ENCODE measurements at places on chromosomes 6 and 20.

- DNase-seq: no peak
Measured at GRCh38 chr20:15060265-15061060, 723.1 kb upstream of the FLRT3 start.

- no peak for DNase-seq
Measured at GRCh38 chr20:2922957-2923356, 49.7 kb downstream of the PTPRA start.

- no peak for DNase-seq
Measured at GRCh38 chr6:129263176-129263575, 380.2 kb downstream of the LAMA2 start.

- DNase-seq: peak; percentile 76
Measured at GRCh38 chr6:31122791-31123706, 2.8 kb upstream of the CDSN start.

DNA sequence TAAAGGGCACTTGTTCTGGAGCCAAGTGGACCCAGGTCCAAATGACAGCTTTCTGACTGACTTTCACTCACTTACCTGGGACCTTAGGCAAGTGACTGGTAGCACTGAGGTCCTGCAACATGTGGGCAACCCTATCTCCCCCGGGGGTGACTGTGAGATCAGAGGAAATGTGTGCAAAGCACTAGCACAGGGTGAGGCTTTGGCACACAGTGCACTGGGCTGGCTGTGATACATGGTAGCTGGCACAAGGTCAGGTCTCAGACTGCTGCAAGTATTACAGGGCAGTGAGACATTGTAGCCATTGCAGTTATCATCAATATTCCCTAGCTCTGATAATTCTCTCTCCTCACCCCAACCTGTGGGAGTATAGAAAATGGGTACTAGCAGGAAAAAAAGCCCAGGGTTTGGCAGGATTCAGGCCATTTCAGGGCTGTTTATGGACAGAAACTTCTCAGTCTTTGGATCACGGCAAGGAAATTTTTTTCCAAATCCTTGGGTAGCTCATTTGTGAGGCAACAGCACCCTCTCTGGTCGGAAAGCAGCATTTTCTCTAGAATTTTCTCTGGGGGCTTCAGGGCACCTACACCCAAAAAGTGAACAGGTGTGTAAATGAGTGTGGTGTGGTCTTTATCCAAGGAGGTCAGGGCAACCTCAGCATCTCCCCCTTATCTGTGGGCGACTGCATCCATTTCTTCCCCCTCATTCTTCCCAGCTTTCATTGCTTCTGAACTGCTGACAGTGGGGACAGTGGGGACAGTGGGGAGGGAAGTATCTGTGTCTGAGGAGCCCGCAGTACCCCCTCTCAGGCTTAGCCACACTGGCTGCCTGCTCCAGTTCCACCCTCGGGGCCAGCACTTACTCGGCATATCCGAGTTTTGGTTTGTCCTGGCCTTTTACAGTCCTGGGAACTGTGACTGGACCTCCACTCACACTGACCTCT, 148.7 kb upstream of the PHACTR3 start:
- DNase-seq: peak; percentile 48

GRCh38 chr6:47844881-47845280, 63.0 kb downstream of the OPN5 start:
- no peak for DNase-seq

GRCh38 chr6:107304421-107305025, 154.8 kb downstream of the PDSS2 start:
- DNase-seq: no peak

- no peak for DNase-seq
Measured at GRCh38 chr20:11376998-11377397, 540.7 kb upstream of the BTBD3 start.

GRCh38 chr6:108676555-108676954, 115.8 kb downstream of the FOXO3 start:
- no peak for DNase-seq

DNA sequence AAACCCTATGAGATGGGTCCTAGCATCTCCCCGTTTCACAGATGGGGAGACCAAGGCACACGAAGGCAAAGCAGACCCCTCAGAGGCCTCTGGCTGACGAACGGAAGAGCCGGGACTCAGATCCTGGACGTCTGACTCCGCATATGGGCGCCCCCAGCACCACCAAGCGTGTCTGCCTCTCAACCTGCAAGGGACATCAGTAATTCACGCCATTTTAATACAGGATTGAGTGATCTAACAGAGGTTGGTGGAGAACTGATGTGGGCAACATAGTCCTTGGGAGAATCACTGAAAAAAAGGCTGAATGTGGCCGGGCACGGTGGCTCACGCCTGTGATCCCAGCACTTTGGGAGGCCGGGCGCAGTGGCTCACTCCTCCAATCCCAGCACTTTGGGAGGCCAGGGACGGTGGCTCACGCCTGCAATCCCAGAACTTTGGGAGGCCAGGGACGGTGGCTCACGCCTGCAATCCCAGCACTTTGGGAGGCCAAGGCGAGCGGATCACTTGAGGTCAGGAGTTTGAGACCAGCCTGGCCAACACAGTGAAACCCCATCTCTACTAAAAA, 206.6 kb downstream of the DLL1 start:
- DNase-seq: no peak

- no peak for DNase-seq
Measured at GRCh38 chr6:156691018-156691417, 86.2 kb upstream of the ARID1B start.

DNA sequence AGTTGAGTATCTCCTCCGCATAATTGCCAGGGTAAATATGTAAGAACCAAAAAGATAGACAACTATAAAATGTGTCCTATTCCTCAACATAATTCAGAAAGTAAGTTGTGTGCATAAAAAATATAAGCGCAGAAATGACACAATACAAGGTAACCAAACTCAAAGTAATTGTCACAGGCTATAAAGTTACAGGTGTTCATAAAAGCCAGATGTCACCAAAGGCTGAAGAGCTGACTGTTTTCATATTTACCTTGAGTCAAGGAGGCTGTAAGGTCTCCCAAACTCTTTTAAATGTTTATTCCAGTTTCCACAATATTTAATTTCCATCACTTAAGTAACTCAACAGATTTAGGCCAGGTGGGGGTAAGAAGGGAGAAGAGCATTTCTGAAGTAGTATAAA, 192.2 kb upstream of the MARCKS start:
- DNase-seq: no peak

- no peak for DNase-seq
Measured at GRCh38 chr6:161259302-161259701, 14.6 kb downstream of the AGPAT4 start.

- no peak for DNase-seq
Measured at GRCh38 chr6:53297004-53297403, 51.7 kb downstream of the ELOVL5 start.

GRCh38 chr20:47773371-47773786, 11.9 kb downstream of the SULF2 start:
- peak; percentile 62 for DNase-seq

DNA sequence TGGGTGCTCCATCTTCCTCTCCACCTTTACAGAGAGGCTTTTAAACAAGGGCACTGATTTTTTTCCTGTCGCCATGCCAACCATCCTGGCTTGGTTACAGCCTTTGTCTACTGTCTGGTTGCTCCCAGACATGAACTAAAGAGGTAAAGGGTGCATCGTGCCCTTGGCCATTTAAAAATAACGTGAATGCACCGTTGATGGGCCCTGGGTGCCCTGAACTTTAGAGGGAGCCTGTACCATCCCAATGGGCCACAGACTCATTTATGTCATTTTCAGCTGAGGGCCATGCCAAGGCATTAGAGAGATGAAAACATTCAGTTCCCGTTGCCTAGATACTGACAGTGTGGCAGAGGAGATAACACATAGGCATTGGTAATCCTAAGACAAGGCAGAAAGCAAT, 23.3 kb downstream of the TMC2 start:
- no peak for DNase-seq

DNA sequence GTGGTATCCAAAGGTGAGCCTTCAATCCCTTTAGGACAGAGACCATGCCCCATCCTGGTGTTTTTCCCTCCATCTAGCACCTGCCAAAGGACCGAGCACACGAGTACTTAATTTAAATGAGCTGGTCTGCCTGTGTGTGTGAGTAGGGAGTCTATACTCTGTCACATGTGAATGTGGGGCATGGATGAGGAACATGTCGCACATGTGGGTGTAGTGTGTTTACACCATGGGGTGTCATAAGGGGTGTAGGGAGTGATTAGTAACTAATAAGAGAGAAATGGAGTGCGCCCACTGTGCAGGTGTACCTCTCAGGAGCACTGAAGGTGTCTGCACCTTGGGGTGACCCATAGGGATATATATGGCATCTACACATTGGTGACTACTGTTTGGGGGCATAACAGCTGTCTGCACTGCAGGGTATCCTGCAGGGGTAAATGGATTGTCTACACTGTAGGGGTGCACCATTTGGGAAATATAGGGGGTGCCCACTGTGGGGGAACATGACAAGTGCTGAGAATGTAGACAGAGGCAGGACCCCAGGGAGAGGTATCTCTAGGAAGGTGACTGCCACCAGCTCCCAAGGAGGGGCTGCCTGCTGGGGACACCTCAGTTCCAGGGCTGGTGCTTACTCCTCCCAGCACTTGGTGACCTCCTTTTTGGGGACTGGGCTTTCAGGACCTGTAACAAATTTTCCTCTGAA, 53.5 kb downstream of the EBF4 start:
- no peak for DNase-seq

GRCh38 chr6:129050086-129050485, 167.1 kb downstream of the LAMA2 start:
- no peak for DNase-seq

- no peak for DNase-seq
Measured at GRCh38 chr6:148422085-148422484, 79.4 kb downstream of the SASH1 start.
